KBM-7 (cell line): ENCODE measurements at places on chromosomes 4 and X.

DNA sequence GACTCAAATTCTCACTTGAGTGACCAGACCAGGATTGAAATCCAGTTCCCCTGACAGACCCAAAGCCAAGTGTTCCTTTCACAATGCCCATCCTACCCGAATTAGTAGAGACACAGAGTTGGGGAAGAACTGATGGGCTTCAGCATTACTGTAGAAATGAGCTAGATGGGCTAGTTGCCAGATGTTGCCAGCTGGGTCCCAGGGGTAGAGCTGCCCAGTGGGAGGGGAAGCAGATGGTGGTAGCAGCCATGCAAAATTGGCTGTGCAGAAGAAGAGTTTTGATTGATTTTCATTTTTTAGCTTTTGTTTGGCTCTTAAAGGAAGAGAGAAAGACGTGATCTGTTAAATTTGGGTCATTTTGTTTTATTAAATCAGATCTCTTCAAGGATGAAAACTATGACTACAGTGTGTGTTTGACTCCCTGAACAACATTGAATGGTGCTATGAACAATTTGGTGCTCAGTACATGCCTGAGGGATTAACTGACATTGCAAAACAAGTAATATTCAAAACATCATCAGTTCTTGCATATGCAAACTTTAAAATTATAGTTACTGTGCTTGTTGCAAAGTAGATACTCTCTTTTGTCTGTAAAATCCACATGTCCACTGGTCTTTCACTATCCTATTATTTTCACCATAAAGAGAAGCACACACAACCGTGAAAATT, 86.0 kb downstream of the PARM1 start:
- no peak for DNase-seq

GRCh38 chr4:94354474-94354896, 11.8 kb upstream of the HPGDS start:
- peak; percentile 36 for DNase-seq

GRCh38 chrX:72676465-72676864, 37.6 kb downstream of the PHKA1 start:
- DNase-seq, result no peak

DNA sequence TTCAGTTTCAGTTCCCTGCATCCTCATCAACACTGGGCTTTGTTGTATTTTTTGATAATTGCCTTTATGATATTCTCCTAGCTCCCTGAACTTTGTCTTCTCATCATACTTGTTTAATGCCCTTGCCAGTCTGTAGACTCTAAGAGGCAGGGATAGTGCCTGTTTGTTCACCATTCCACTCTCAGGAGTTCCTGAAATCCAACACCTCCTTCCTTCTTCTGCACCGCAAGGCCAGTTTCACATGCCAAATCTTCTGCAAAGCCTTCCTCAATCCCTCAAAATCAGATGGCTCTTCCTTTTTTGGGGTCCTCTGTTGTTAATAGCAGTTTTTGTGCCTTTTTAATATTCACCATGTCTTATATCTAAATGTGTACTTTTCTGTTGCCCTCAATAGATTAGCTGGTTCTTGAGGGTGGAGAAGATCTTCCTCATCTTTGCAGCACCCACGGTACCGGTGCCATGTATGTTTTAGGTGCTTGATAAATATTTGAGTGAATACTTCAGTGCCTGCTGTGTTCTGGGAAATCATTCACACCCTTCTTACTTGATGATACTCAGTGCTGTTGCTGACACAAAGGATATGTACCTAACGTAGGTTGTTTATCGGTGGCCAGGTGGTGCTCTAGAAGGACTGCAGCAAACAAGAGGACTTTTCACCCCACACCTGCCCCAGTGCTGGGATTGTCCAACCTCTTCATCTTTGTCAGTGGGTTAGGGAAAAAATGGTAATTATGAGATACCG, 85.3 kb upstream of the LIMCH1 start:
- no peak for DNase-seq

- no peak for DNase-seq
These were observed 53.7 kb upstream of the IRF2 start for GRCh38 chr4:184528051-184528450.

GRCh38 chrX:2548711-2549423, 48.1 kb upstream of the DHRSX start:
- no peak for DNase-seq

DNA sequence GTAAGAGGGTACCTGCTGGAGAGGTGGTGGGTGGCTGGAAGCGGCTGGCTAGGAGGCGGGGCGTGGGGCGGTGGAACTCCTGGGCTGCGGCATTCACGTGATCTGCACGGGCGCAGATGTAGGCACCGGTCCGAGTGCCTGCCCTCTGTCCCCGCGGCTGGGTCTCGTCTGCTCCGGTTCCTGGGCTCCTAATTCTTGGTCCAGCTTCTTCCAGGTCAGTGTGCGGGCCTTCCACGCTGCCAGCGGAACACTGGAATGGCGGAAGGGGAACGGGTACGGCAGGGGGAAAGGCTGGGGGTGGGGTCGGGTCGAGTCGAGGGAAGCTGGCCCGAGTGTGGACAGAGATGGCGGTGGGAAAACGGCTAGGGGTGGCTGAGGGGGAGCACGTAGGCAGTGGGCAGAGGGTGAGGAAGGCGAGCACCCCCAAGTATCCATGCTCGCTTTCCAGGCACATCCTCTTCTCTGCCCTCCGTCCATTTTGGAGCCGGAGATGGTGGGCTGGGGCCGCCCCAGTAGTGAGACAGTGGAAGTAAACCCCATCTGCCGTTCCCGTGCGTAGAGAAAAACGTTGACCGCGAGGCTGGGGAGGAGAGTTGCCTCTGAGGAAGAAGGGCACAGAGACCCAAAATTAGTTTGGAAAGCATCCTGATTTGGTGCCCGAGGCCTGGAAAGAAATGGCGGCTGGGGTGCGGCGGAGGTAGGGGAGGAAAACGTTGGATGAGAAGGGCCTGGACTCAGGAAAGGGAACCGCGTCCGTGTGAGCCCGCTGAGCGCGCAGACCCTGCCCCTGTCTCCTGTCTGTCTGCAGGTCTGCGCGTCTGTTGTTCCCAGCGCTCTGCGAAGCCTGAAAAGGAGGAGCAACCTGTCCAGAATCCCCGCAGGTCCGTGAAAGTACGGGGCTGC, at the start of gene TCEAL4:
Gene TCEAL4 (plus strand): TSS at position 105 of the 903 bp plus-strand sequence. CDS start 1,161 bp downstream, outside the sequence.
- DNase-seq, result peak; percentile 39
